ENCODE measurements at places on chromosomes 1 and 21.

- no peak for DNase-seq
Measured at GRCh38 chr1:203570805-203571204, 55.8 kb upstream of the ATP2B4 start.

- DNase-seq, result no peak
Measured at GRCh38 chr21:16322454-16322853, 592.7 kb downstream of the USP25 start.

DNA sequence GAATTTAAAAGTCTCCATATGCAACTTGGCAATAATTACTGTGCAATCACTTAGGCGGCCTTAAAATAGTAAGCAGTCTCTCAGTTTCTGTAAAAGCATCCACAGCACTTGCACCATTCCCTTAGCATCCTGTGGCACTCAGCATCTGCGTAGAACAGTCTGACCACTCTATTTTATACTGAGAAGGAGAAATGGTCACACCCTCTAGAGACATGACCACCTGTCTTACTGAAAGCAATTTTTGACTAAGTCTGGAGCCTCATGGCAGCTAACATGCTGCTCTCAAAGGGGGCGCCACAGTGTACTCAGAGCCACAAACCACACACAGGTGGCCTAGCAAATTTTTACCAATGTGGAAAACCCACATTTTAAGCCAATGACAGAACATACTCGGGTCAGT, 62.0 kb downstream of the KCNK1 start:
- DNase-seq, result no peak

- DNase-seq, result no peak
Measured at GRCh38 chr1:209526137-209526536, 57.4 kb upstream of the CAMK1G start.

GRCh38 chr1:66393586-66394287, 140.2 kb upstream of the SGIP1 start:
- DNase-seq, result no peak

DNA sequence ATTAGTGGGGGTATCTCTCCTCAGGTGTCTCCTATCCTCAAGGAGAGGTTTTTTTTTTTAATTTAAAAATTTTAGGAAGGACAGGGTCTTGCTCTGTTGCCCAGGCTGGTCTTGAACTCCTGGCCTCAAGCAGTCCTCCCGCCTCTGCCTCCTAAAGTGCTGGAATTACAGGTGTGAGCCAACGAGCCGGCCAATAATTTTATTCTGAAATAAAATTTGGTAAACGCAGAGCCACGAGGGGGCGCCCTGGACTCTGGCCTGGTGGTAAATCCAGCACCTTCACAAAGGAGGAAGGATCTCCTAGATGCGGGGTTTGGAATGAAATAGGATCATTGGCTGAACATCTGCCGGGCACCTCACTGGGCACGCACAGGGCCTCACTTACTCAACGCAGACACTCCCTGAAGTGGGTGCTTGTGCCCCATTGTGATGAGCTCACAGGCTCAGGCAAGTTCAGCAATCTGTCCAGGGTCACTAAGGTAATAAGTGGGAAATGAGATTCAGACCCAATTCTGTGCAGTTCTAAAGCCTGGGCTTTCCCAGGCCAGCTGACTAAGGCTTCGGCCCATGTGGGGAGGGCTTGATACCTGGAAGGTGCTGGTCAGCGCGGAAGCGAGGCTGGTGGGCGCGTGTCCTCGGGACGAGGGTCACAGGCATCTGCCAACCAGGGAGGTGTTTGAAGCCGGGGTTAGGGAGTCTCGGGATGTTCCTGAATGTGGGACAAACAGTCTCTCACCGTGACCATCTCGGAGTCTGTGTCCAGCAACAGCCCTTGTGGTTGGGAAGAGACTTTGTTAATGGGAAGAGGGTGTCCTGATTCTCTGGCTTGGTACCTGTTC, 32.7 kb upstream of the ETV3 start:
- no peak for DNase-seq

- DNase-seq, result no peak
Measured at GRCh38 chr1:68969441-68969840, 472.6 kb upstream of the DEPDC1 start.

DNA sequence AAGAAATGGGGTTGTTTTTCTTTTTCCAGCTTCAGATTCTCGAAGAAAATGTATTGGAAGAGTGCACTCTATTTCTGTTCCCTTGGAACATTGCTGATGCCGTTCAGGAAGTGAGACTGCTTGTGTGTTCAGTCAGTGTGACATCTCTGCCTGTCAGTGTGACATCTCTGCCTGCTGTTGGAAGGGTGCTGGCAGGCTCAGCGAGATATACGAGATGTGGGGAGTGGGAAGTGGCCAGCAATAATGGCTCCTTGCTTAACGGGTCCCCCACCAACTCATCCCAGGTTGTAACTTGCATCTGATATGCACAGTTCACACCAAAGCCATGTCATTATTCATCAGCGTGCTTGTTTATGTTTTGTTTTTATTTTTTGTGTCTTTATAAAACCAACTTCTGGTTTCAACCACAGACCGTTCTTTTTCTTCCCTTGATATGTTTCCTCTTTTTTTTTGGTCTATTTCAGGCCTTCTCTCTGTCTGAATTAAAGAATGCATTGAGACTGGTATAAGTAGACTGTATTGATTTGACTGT, 145.4 kb downstream of the GALNT2 start:
- DNase-seq, result no peak

GRCh38 chr1:76371941-76372340, 297.4 kb downstream of the ST6GALNAC3 start:
- no peak for DNase-seq

DNA sequence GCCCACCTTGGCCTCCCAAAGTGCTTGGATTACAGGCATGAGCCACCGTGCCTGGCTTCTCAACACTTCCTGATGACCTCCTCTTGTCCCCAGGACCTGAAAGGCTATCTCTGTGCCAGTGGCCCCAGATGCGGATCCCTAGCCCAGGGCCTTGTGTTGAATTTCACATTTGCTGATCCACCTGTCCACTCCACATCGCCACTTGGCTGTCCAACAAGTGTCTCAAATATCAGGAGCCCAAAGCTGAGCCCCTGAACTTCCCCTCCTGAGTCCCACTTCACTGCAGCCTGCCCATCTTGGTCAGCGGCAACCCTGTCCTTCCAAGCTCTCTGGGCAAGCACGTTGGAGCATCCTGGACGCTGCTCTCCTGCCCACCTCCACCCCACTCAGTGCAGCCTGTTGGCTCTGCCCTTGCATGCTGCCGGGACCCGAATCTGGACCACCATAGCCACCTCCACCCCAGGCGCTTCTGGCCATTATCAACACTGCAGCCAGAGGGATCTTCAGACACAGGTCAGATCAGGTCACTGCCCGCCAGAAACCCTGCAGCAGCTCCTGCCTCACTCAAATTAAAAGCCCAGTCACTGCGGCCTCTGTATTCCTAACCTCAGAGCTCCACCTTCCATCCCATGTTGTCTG, 352.5 kb upstream of the VAMP3 start:
- DNase-seq, result no peak

DNA sequence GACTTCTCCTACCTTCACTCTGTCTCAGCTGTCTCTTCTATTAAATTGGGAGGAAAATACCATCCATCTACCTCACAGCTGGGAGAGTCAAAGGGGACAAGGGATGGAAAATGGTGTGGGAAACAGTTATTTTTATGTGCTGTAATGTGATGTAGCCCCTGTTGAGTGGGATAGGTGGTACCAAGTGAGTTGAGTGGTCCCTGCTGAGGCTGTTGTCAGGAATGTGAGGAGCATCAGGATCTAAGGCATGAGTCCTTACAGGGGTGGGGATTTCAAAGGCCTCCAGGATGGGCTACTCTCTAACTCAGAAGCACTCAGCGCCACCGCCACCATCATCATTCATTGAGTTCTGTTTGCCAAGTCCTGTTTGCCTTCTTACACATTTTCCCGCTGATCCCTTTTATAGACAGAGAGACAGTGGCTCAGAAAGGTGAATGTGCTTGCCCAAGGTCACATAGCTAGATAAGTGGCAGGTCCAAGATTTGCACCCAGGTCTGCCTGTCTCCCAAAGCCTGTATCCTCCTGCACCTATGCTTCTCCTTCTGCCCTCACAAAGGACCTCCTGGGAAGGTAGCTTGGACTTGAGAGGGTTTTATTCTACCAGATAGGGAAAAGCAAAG, 4.6 kb upstream of the ID3 start:
- DNase-seq, result no peak

DNA sequence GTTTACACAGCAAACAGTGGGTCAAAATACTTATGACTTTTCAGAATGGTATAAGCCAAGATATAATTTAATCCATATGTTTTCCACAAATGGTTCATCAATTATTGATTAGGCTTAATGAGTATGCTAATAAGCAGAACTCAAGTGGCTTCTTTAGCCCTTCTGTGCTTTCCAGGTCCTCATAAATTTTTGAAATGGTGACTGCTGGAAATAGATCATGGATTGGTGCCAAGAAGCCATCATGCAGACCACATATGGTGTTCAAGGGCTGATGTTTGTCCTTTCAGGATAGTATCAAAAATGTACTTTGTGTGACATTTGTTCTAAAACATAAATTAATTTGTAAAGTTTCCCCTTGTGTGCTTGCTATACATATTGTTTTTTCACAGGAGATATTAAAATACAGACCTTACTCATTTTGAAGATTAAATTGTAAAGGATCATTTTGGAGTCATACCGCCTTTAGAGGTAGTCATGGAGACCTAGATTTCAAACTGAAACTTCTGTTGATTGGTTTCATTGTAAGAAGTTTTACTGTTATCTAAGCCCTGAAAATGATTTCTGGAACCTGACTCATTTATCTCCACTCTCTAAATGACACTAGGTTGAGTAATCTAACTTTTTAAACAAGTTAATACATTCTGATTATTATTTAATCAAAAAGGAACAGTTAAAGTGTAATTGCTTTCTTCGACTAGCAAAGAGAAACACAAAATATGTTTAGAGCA, 507.9 kb downstream of the PLA2G4A start:
- no peak for DNase-seq

- DNase-seq, result no peak
Measured at GRCh38 chr1:238895911-238896310, 490.5 kb upstream of the CHRM3 start.

GRCh38 chr1:244050835-244051444, at the start of gene ZBTB18:
Gene ZBTB18 (plus strand): TSS chr1:244051283. CDS start chr1:244051432, 149 bp downstream.
- DNase-seq, result peak; percentile 49

DNA sequence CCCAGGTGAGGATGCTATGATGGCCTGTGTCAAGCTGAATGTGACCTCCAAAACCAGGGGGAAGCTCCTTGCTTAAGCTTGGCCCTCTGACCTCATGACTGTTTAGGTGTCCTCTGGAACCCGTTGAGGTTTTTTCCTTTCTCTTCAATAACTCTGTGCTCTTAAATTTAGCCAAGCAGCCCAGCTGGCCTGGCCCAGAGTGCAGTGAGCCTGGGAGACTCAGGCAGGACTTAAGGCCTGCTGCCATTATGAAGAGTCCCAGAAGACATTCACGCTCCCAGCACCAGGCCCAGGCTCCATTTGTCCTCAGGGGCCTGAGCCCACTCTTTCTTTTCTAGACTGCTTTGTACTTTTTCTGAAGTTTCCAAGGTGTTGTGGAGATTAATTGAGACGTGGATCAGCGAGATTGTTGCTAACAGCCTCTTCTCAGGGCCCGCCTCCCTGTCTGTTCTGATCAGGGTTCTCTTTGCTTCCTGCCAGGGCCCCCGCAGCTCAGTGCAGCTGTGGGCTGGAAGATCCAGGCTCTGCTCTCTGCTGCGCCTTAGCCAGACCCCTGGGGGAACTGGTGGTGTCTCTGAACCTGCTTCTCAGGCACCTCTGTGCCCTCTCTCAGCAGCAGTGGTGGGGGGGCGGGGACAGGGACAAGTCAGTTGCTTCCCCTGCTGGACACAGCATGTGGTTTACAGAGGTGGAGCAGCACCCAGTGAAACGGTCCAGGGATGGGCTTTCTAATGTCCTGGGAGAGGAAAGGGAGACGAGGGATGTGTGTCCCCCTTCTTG, 124.2 kb downstream of the GRIK3 start:
- no peak for DNase-seq

GRCh38 chr1:199799116-199799515, 228.4 kb upstream of the NR5A2 start:
- DNase-seq, result no peak

- DNase-seq, result no peak
Measured at GRCh38 chr1:64320922-64321614, 117.6 kb downstream of the UBE2U start.

DNA sequence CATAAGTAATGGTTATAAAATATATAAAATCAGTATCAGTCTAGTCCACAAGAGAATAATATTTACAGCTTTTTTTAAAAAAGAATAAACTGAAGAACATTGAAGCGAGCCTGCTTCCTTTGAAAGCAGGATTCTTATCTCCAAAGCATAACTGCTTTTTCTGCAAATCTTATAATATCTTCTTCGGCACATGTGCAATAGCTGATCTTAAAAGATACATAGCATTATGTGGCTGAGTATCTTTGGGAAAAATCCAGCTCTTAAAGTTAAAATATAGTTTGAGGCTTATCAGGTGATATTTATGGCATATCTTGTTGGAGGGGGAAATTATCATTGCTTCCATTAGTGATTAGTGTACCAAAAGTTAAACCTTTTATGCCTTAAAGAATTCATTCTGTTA, 523.9 kb upstream of the ADGRL4 start:
- no peak for DNase-seq

DNA sequence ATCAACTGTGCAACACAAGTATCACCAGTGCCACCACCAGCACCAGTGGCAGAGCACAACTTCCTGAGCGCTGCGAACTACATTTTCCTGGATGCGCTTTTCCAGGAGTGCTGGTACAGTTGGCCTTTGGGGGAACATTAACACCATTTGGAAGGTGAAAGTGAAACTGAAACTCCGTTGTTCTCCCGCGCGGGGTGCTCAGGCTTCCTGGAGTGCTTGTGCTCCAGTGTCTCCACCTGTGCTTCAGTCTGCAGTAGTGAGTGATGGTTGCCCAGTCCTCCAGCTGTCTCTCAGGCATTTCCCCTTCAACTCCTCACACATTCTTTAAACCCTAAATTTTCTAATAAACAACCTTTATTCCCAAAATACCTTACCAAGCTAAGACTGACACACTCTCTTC, 187.8 kb downstream of the LRRIQ3 start:
- no peak for DNase-seq

- no peak for DNase-seq
Measured at GRCh38 chr1:81030441-81030840, 770.3 kb upstream of the ADGRL2 start.

- no peak for DNase-seq
Measured at GRCh38 chr1:161207173-161207572, 5.0 kb downstream of the NDUFS2 start.

- DNase-seq, result no peak
Measured at GRCh38 chr1:14440166-14440565, 158.3 kb upstream of the KAZN start.

GRCh38 chr1:228802386-228803220, 67.3 kb downstream of the RHOU start:
- no peak for DNase-seq

- no peak for DNase-seq
Measured at GRCh38 chr1:224490549-224491537, 56.2 kb upstream of the WDR26 start.

- DNase-seq, result no peak
Measured at GRCh38 chr1:8025671-8026144, 401 bp downstream of the ERRFI1 start.
